ENCODE measurements at places on chromosomes 6 and 20.

DNA sequence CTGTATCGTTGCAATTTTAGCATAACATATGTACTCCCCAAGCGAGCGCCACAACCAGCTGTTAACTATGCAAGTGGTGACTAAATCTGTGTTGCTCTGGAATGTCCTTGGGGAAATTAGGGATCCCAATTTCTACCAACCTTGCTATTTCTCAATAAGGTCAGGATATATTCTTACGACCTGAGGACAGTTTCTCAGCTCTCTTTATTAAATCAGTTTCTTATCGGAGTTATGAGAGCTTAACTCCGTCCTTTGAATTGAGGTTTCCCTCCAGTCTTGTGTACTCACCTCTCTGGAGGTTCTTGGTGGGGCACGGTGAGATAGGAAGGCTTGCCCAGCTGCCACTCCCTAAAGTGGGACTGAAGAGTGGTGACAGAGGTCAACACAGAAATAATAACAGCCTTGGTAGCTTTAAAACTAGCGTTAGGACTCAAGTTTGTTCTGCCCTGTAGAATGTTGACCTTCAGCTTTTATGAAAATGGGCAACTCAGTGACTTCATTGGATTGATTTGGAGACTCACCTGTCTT, 694 bp downstream of the MRPS18B start:
- no peak for DNase-seq

DNA sequence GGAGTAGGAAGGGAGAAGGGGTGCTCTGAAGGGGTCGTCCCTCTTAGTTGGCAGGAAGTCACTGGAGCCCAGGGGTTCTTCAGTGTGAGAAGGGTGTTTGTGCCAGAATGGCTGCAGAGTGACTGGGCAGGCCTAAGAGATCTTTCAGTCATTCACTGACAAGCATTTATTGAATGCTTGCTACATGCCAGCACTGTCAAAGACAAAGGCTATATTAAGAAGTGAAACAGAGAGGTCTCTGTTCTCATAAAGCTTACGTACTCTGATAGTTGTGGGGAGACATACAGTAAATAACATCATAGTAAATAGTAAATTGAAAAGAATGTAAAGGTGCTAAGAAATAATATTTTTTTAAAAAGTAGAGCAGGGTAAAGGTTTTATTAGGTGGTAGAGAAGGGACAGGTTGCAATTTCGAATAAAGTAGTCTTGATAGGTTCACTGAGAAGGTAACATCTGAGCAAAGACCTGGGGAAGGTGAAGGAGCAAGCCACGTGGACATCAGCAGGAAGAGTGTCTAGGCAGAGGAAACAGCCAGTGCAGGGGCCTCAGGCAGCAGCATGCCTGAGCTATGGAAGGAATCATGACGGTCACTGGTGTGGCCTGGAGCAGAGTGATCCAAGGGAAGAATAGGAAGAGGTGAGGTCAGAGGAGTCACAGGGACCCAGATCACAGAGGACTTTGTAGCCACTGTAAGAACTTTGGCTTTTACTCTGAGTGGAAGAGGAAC, 36.3 kb upstream of the RNF8 start:
- DNase-seq = no peak

DNA sequence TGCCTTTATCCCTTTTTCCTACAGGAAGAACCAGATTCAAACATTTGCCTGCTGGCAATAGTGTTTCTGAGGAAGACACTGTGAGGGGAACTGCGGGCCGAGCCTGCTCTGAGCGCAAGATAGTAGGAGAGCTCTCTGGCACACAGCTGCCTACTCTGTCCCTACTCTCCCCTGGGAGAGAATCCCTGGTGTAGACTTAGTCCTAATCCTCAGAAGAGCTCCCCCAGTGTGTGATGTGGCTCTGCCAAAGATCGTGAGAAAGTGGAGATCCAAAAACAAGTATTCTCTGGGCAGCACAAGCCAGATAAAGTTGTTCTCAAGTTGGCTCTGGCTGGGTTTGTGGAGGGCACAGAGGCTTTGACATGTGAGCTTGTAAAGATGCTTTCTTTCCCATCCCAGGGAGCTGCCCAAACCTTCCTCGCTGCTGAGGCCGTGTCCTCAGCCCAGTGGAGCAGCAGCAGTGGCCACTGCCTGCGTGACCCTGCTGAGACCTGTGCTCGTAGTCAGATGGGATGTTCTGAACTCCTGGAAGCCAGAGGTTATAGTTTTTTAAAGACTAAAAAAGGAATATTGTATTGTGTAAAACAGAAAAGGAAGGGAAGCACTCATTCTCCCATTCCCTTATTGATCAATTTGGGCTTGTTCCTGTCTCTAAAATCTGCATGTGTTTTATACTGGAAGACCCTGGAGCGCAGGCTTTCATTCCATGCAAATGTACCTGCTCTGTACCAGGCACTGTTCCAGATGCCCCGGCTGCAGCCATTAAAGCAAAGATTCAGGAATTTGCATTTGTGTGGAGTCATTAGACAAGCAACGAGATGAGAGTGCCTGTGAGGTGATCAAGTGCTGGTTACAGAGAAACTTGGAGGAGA, 30.7 kb downstream of the PNLDC1 start:
- DNase-seq = no peak

GRCh38 chr6:109297406-109298110, 84.7 kb downstream of the CD164 start:
- DNase-seq = no peak

DNA sequence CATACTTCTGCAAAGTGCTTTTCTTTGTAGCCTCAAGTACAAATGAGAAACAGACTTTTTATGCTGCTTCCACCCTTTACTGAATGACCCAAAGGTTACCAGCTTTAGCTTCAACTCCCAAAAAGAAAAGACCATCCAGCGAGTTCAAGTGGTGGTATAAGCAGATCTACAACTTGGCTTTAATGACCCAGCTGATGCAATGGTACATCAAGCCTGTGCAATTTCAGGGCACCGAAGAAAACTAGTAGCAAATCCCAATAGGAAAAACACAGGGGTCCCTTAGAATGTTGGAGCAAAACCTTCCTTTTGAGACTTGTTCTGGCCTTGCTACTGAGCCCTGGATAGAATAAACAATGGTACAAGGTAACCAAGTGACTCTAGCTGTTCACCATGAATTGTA, 33.8 kb downstream of the STX7 start:
- no peak for DNase-seq

DNA sequence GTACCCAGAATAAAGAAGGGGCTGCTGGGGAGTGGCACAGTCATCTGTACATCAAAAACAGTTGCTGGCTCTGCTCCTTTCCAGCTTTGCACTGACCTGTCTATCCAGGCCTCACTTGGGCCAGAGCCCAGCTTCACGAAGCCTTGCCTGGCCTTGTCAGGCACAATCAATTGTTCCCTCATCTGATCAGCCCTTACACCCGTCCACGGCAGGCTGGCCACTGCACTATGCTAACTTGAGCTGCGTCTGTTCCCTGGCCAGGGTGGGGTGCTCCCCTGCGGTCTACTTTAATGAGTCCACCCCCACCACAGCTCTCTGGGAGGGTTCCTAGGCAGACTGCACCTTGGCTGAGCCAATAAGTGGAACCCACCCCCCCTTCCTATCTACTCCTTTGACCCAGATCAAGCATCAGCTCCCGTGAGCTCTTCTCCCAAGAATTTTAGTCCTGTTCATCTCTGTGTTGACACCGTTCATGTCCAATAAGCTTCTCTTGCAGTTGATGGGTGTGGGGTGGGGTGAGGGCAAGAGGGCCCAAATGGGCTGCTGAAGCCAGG, 74.3 kb upstream of the MLN start:
- no peak for DNase-seq

DNA sequence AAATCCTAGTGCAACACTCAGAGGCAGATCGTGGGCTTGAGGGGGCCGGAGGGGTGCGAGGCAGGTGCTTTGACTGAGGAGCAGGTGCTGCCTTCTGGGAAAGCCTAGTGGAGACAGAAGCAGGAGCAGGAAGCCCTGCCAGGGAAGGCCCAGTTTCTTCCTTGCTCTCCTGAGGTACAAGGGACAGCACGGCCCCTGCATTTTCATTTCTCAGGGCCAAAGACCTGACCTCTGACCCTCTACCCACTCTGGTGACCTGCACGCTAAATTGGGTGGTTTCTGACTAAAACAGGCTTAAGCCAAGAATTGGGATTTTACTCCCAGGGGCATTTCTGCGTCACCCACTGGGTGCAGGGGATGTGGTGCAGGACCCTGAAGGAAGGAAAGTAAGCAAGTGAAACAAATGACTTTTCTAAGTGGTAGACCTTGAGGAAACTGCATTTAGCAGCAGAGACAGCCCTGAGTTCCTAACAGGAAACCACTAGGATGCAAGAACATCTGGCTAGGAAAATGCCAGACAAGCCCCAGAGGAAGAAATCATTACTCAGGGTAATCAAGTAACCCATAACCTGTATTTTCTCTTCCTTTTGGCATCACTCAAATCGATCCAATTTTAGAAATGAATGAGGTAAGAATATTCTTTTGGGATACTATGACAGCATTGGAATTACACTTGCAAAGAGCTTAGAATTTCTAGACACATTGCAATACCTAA, 141.7 kb downstream of the CD164 start:
- DNase-seq = no peak

- DNase-seq = no peak
Observed at GRCh38 chr6:21741221-21742109, 147.9 kb downstream of the SOX4 start.

DNA sequence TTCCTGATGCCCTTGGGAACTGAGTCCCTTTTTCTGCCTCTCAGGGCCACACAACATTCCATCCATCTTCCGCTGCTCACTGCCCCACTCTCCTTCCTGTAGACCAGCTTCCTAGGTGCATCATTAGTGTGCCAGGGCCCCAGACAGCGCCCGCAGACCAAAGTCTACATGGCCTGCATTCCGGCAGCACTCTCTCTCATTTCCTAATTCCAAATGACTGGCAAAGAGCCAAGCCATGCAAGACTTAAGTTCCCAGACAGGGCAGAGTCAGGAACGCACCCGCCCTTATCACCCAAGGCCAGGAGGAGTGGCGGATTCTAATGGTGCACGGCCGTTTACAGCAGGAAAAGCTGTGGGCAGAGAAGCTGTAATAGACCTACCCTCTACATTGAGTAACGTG, 159.8 kb upstream of the ARID1B start:
- no peak for DNase-seq

- DNase-seq = no peak
Observed at GRCh38 chr20:62631336-62632308, 10.7 kb upstream of the SLCO4A1 start.
